Mesothelial cell of epicardium (in vitro differentiated cells): ENCODE measurements at places on chromosomes 5 and 9. TPM values are rescaled to one million over a fixed set of nuclear protein-coding genes. Genes with fewer than 3 reads are reported as not detected.
A peak's percentile ranks its signal among the peaks of the same experiment; 100 is the strongest.

Gene SOWAHA
- total RNA-seq = 0.52 to 0.67 TPM (median 0.64 TPM) in 3 replicates

DNA sequence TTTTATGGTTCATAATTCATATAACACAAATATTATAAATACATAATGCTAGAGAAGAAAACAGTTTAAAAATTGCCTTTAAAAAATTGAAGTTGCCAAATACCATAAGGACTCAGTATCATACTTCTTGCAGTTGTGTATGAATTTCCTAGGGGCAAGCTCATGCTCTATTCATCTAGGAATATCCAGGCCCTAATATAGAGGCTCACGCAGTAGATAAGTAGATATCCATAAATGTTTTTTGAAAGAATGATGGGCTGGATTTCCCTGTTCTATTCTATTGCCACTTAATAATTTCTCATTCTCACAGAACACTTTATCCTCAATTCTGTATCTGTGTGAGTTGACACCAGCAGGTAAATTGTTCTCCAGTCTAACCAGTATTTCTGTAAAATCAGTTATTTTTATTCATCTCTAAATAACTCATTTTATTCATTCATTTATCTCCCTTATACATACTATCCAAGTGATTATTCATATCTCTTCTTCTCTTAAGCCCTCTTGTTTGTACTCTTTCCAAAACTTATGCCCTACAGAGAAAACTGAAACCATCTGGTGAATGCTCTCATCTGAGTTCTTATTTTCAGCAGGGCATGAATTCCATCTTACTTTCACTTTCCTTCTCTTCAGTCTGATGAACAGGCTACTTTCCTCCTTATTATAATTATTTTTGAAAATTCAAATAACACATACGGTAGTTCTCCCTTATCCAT is 97.1 kb downstream of the SLC44A1 start:
- no peak overlapping the region for H3K4me3 ChIP-seq
- no peaks in the 10 kb centered on the region for H3K27me3 ChIP-seq
- H3K4me1 ChIP-seq = peaks cover 12% of the 10 kb centered on the region
- H3K36me3 ChIP-seq = peaks cover 16% of the 10 kb centered on the region
- DNase-seq = no peak

Gene KIF24
- 3.5 to 3.9 TPM (median 3.5 TPM) in 3 replicates for total RNA-seq

- no peaks in the 10 kb centered on the region for H3K27me3 ChIP-seq
- DNase-seq = no peak
- H3K4me3 ChIP-seq = no peak overlapping the region
- H3K4me1 ChIP-seq = peaks cover 36% of the 10 kb centered on the region
- H3K36me3 ChIP-seq = no peaks in the 10 kb centered on the region
Measured at GRCh38 chr9:108270051-108270450, 585.7 kb downstream of the ACTL7B start.

Gene HMMR
- 8.7 to 9.8 TPM (median 9.4 TPM) in 3 replicates for total RNA-seq

- peaks cover 7% of the 10 kb centered on the region for H3K4me1 ChIP-seq
- no peaks in the 10 kb centered on the region for H3K27me3 ChIP-seq
- H3K27ac ChIP-seq = no peak overlapping the region
- H3K4me3 ChIP-seq = no peak overlapping the region
- peak; percentile 79 for DNase-seq
Measured at GRCh38 chr5:63401436-63402046, 560.7 kb downstream of the HTR1A start.

Gene TMEM252
- total RNA-seq = not detected in 3 replicates

Gene CMBL
- 22.5 to 26.4 TPM (median 24.8 TPM) in 3 replicates for total RNA-seq

DNA sequence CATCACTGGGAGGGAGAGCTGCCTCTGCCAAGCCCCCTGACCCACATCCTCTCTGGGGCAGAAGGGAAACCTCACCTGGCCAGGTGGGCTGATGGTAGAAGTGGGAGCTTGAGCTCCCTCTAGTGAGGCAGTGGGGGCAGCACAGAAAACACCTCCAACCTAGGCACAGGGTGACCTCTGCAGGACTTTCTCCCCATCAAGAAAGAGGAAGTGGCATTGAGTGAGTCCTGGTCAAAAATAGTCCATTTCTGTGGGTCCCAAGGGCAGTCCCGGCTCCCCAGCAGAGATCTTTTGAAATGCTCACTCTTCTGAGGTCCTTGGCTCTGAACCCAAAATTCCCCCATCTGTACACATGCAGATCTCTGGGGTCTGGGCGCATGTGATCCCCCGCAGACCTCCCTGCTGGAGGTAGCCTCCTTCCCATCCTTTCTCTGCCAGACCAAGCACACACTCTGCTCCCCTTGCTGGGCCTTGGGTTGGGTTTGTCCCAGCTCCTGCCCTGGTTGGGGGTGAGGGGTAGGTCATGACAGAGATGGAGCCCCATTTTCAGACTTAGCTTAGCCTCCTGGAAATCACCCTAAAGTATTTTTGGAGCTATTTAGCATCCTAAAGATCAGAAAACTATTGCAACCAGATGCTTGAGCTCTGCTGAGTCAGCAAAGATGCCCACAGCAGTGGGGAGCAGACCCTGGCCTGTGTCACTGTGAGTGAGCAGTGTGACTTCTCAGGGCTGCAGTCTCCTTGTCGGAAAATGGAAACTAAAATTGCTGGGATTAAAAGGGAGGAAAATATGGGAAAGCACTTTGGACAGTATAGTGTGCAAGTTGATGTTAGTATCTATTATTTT is 41.6 kb upstream of the LCP2 start:
- no peak overlapping the region for H3K27ac ChIP-seq
- H3K27me3 ChIP-seq = peaks cover 2% of the 10 kb centered on the region
- no peak overlapping the region for H3K4me3 ChIP-seq
- no peaks in the 10 kb centered on the region for H3K36me3 ChIP-seq
- peaks cover under 1% of the 10 kb centered on the region for H3K4me1 ChIP-seq

DNA sequence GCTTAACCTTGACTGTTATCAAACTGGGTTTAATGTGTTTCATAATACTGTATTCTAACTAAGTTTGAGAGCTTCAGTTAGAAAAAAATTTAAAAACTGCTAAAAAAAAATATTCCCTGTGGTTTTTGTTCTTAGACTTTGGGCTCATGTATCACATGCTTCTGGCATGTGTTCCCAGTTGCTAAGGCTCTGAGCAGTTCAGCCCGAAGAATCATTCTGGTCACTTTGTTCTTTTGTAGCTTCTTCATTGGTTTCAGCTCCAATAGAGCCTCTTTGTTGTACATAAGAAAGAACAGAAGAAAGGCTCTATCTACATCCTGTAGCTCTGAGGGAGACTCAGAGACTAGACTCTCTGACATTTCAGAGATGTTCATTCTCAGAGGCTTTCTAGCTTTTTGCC is 25.6 kb downstream of the KCNN2 start:
- H3K4me1 ChIP-seq = peaks cover 2% of the 10 kb centered on the region
- no peaks in the 10 kb centered on the region for H3K27me3 ChIP-seq
- no peaks in the 10 kb centered on the region for H3K36me3 ChIP-seq

DNA sequence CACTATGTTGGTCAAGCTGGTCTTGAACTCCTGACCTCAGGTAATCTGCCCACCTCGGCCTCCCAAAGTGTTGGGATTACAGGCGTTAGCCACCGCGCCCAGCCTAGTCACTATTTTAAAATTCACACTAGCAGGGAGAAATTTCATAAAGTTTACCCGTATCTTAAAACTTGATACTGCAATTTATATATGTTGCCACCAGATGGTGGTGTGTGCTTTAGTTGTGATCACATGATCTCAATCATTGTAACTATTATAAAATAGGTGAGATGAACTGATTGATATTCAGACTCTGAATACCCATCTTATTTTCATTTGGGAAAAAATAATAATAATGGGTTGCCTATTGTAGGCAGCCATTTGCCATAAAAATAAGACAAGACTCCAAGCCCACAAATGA is 1330.4 kb upstream of the WWC1 start:
- no peak overlapping the region for H3K4me3 ChIP-seq
- H3K36me3 ChIP-seq = no peaks in the 10 kb centered on the region
- DNase-seq = no peak
- H3K27ac ChIP-seq = no peak overlapping the region
- no peaks in the 10 kb centered on the region for H3K27me3 ChIP-seq

DNA sequence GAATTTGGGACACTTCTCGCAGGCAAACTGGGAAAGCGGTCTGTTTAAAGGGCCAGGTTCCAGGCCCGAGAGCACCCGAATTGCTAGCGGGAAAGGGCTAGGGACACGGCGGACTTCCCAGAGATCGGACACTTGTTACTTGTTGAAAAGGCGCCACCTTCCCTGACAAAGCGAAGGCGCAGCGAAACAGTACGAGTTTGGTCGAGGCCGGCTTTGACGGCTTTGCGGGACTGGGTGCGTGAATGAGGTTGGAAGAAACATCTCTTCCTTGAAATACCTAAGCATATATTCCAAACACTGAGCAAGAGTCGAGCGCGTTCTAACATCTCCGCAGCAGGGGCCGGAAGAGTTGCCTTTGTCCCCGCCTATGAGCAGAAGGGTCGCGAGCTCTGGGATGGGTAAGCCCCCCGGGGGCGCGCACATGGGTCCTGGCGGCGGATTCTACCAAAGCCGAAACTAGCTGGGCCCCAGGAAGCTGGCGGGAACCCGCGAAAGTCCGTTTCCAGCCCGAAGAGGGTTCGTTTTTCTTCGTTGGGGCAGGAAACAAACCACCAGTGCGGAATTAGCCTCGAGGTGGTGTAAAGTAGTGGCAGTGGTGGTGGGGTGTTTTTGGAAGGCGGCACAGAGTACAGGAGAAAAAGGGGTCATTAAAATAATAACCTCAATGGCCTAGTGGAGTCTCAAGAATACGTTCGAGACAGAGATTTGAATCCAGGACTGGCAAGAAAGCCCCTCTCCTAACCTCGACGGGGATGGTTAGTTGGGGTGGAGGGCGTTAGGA is 1.5 kb downstream of the GDNF start:
- H3K4me3 ChIP-seq = peak overlapping the region; percentile 74
- no peaks in the 10 kb centered on the region for H3K36me3 ChIP-seq
- no peak for DNase-seq

DNA sequence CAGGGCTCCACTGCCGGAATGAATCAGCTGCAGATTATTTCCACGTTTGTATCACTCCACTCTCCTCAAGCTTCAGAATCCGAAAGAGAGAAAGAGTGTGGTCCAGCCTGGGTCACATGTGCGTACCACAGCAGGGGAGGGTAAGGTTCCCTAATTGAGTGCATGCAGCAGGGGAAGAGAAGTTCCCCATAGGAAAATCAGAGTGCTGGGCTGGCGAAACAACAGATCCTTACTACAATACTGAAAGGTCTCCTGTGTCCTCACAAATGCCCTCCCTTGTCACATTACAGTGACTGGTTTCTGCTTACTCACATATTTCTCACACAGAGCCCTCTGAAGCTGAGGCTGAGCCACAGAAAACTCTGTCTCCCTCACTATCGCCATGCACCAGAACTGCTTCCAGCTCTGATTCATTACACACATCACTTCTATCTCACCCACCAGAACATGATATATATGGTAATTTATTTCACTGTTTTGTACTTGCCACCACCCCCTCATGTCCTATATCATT is 532.2 kb upstream of the TUSC1 start:
- no peak for DNase-seq
- H3K27me3 ChIP-seq = no peaks in the 10 kb centered on the region
- H3K4me3 ChIP-seq = no peak overlapping the region

DNA sequence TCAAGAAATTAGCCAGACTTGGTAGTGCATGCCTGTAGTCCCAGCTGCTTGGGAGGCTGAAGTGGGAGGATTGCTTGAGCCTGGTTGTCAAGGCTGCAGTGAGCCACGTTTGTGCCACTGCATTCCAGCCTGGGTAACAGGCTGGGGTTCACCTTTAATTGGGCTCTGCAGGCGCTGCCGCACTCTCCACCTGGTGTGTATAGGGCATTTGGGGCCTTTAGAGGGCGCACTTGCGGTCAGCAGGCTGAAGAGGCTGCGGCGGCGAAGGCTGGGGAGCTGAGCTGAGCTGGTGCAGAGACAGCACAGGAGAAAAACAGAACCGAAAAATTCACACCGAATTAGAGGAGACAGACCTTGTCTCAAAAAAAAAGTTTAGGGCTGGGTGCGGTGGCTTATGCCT is 31.2 kb downstream of the CDK7 start:
- H3K4me1 ChIP-seq = no peaks in the 10 kb centered on the region
- H3K36me3 ChIP-seq = peaks cover 33% of the 10 kb centered on the region
- no peak for DNase-seq
- H3K27ac ChIP-seq = no peak overlapping the region
